ENCODE measurements at places on chromosomes 13 and 19. TPM values are rescaled to one million over a fixed set of nuclear protein-coding genes. Genes with fewer than 3 reads are reported as not detected.

- no peak for DNase-seq
Observed at GRCh38 chr19:3295581-3295980, 70.8 kb upstream of the NFIC start.

DNA sequence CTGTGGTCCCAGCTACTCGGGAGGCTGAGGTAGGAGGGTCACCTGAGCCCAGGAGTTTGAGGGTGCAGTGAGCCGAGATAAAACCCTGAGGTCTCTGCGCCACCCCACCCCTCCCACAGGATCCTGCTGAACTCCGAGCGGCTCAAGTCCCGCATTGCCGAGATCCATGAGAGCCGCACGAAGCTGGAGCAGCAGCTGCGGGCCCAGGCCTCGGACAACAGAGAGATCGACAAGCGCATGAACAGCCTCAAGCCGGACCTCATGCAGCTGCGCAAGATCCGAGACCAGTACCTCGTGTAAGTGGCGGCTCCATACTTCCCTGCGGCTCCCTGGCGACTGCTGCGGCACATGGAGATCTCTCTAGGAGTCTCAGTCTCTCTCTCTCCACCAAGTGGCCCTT lies 6.6 kb upstream of the IFI30 start:
- no peak for DNase-seq

DNA sequence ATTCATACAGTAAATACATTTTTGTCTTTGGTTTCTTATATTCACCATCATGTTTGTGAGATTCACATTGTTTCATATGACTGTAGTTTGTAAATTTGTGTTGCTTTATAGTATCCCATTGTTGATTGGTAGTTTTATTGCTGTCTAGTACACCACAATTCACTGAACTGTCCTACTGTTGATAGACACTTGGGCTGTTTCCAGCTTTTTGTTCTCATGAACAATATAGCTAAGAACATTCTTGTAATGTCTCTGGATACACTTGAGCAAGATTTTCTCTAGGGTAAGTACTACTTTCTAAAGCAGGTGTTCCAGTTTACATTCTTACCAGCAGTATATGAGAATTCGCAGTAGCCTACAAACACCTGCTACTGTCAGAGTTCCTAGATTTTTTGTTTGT lies 37.8 kb downstream of the SKA3 start:
- no peak for DNase-seq

DNA sequence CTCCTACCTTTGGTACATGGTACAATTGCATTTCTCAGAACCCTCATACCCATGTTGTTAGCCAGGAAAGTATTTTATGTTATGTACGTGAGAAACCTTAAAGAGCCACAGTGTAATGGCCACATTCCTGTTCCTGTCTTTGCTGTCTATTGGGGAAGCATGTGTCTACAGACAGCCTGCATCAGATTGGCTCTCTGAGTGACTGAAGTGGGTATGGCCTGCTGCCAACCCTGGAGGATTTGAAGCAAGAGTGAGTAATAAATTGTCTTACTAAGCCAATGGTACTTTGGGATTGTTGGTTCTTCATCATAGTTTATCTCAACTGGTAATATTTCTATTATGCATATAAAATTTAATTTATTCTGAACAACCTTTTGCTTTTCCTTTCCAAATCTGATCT lies 574.1 kb downstream of the LMO7 start:
- no peak for DNase-seq

GRCh38 chr19:16895467-16896145 lies 6.8 kb downstream of the F2RL3 start:
- no peak for DNase-seq

- no peak for DNase-seq
Observed at GRCh38 chr13:26280295-26280694, 26.4 kb downstream of the CDK8 start.

GRCh38 chr19:10421240-10422045 lies 1.1 kb downstream of the PDE4A start:
- no peak for DNase-seq

DNA sequence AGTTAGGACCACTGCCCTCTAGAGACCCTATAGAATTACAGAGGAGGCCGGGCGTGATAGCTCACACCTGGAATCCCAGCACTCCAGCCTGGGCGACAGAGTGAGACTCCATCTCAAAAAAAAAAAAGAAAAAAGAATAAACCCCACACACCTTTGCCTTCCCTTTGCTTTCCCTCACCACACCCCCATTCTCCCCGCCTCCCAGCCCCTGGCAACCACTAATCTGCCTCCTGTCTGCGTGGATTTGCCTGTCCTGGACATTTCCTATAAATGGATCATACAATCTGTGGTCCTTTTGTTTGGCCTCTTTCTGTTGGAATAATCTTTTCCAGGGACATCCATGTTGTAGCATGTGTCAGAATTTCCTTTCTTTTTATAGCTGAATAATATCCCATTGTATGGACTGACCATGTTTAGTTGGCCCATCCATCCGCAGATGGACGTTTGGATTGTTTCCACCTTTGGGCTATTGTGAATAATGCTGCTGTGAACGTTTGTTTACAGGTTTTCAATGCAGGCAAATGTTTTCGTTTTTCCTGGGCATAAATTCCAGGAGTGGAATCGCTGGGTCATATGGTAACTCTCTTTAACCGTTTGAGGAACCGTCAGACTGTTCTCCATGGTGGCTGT lies 15.3 kb downstream of the NACC1 start:
- DNase-seq, result no peak

GRCh38 chr13:76965759-76966421 lies 17.6 kb downstream of the ACOD1 start:
- peak; percentile 92 for DNase-seq

GRCh38 chr13:75764926-75765310 lies 128.8 kb downstream of the LMO7 start:
- DNase-seq, result no peak

Gene ZNF728
- total RNA-seq, result 0.59 TPM

GRCh38 chr19:13128583-13128982 lies 10.5 kb downstream of the NACC1 start:
- no peak for DNase-seq
